Mucosa of descending colon (tissue), 3 donors: ENCODE measurements at places on chromosomes 12 and 14.

GRCh38 chr12:105725054-105725453 is 394.6 kb downstream of the C12orf75 start:
- no peak for DNase-seq

DNA sequence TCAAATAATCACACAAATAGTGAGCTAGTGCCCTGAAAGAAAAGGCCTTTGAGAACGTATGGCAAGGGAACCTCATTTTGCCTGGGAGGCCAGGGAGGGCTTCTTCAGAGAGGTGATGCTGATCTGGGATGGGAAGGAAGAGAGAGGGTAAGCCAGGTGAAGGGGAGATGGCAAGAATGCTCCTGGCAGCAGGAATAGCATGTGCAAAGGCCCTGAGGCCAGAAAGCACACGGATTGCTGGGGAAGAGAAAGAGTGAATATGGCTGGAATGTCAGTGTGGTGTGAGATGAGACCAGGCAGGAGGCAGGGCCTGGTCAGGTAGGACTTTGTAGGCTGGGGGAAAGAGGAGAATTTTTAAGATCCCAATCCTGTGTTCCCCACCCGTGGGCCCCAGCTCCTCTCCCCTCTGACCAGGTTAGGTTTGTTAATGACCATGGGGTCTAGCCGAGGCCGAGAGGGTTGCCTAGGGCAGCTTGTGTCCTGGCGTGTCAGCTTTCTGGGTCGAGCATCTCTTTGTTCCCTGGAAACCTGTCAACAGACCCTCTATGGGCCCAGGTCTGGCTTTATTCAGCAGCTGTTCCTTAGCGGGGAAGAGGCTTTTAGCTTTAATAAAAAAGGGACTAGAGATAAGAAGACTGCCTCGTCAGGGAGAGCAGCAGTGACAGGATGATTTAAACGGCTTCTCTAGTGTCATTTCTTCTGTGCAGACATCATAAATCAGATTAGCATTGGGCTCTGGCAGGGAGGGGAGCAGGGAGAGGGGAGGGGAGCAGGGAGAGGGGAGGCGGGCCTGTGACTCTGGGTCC is 123.4 kb downstream of the ADCK1 start:
- DNase-seq = no peak

- no peak for DNase-seq
Measured at GRCh38 chr12:112161711-112162110, 36.4 kb downstream of the TRAFD1 start.

- DNase-seq = no peak
Measured at GRCh38 chr14:54675236-54676128, 108.6 kb downstream of the SAMD4A start.

DNA sequence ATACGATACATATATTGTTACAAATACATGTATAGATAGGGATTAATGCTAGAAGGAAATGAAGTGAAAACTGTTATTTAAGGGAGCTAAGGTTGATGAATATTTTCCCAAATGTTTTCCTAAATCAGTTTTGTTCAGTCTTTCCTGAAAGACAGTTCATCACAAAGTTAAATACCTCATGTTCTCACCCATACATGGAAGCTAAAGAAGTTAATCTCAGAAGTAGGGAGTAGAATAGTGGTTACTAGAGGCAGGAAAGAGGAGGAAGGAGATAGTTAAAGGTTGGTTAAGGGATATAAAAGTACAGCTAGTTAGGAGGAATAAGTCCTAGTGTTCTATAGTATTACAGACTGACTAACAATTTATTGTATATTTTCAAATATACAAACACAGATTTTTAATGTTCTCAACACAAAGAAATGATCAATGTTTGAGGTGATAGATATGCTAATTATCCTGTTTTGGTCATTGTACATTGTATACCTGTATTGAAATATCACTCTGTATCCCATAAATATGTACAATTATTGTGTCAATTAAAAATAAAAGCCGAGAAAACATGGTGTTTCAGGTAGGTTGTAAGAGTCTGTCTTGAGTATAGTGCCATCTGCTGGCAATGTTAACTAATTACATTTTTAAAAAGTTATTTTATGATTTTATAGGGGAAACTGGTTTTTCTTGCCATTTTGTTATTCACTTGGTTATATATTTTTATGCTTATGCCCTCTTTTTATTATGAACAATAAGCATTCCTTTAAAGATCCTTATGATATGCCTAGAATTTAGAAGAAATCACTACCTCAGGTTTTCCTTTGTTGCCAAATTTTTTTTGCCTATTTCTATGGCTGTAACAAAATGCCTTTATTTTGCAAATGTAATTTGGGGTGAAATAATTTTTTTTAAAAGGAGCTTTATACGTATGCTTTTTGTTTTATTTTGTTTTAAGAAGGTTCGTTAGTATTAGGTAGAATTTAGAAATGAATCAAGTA is 26.9 kb downstream of the ZDHHC17 start:
- no peak for DNase-seq

- no peak for DNase-seq
Measured at GRCh38 chr14:64844272-64844671, 35.4 kb downstream of the SPTB start.

GRCh38 chr12:25001311-25001710 is 52.4 kb upstream of the BCAT1 start:
- no peak for DNase-seq

GRCh38 chr14:100655741-100656085 is 68.5 kb upstream of the BEGAIN start:
- DNase-seq = no peak

GRCh38 chr14:98721061-98721460 is 550.9 kb downstream of the BCL11B start:
- DNase-seq = no peak

DNA sequence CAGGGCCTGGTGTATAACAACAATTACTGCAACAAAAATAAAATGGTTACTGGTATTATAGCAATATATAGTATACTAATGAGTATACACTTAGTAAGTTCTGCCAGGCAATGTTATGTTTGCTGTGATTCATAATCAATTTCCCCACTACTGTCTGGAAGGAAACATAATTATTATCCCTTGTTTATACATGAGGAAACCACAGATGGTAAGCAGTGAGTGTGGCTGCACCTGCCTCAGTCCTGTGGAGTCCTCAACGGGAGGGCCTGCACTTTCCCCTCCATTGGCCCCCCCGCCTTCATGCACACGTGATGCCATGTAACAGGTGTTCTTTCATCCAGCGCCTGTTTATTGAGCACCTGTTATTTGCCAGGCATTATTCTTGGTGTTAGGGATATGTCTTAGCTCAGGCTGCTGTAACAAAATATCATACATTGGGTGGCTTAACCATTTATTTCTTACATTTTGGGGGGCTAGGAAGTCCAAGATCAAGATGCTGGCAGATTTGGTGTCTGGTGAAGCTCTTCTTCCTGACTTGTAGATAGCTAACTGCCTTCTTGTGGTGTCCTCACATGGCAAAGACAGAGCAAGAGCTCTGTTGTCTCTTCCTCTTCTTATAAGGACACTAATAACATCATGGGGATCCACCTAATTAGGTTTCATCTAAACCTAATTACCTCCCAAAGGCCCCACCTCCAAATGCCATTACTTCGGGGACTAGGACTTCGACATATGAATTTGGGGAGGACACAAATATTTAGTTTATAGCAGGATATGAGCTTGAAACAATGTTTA is 59.5 kb upstream of the CHGA start:
- DNase-seq = peak; percentile 39

DNA sequence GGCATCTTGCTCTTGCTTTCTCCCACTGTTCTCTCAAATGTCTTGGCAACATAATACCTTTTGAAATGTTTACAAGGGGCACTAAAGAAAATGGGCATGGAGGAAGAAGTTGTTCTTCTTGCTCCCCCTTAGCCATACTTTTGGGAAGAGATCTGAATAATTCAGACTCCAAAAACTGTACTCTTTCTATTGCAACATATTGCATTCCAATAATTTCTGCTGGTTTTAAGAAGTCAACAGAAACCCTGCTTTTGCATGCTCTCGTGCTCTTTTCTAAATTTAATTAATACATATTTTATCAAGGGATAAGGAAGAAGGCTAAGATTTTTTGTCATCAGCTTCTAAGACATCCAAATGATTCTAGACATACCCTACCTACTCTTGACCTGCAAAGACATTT is 409.9 kb upstream of the SOX5 start:
- DNase-seq = no peak

DNA sequence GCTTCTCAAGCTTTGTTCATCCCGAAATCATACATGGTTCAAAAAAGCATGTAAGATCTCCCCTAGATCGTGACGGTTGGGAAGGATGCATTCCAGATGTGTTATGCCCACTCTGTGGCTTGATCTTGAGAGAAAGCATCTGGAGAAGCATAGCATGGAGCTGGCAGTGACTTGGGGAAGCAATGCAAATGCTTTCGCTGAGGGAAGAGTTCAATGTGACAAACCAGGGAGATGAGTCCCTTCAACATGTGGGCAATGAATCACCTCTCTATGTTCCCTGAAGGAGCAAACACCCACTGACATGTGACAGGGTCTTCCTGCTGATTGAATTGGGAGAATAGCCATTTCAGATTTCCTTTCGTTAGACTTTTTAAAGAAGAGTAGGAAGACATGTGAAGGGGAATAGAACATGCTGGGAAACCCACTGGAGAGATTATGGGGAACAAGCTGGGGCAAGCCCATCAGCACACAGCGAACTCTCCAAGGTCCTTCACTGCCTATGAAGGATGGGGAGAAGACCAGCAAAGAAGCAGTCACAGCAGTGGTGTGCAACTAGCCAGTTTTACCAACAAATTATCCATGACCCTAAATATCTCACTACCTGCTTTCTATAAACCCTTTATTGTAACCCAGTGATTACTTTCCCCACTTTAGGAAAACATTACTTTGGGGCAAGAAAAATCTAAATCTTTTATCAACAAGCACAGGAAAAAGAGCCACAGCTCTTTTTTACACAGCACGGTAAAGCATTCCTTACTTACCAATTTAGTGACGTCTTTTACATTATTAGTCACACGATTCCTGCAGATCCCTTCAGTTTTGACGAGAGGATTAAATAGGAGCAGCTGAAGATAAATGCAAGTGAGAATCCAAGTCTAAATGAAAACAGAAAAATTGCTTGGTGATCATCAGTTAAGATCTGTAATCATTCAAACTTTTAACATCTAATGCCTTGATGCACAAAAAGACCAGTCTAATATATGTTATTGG is 35.0 kb downstream of the KITLG start:
- no peak for DNase-seq

DNA sequence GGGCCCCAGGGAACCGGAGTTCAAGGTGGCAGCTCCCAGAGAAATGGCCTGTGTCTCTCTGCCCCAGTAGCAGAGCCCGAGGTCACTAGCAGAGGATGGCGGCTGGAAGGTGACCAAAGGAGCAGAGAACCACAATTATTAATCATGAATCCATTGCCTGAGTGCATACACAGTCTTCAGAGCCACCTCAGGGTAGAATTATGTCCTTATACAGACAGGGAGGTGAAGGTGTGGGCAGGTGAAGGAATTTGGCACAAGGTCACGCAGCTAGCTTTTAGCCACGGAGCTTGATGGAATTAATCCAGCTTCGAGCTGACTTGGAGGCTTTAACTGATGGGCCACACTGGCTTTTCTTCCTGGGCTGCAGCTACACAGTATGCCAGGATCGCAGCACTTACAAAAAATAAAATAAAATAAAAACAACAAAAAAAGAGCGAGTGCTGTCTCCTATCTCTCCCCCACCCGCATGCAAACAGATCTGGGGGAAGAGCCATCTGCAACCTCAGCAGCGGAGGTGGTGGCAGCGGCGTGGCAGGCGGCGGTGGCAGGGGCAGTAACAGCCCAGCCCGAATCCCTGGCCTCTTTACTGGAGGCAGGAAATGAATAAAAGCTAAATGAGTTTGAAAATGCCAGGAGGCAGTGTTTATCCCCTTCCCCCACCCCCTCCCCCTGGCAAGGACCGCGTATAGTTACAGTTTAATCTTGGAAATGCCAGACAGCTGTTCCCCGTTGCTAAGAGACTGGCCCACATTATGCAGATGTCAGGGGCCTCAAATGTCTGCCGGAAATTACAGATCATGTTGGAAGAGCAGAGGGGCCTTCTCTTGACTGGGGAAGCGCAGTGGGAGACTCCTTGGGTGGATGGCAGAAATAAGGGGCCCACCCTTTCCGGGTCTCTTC is 93.5 kb downstream of the LRRC74A start:
- peak; percentile 62 for DNase-seq

DNA sequence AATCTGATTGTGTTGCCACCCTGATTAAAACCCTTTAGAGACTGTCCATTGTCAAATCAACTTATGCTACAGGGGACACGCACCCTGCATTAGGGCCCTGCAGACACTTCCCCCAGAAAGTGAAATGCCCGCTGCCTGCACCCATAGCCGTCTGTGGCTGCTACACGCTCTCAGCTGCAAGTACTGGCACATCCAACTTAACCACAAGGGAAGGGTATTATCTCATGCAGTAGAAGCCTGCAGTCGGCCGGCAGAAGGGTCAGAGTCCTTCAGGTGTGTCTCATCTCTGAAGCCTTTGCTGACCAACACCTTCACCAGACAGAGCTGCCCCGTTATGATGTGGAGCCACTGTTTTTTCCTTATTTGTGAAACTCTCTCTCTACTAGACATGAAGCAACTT is 20.8 kb downstream of the CFAP251 start:
- DNase-seq = peak; percentile 24

- DNase-seq = no peak
Measured at GRCh38 chr12:54858562-54858961, 4.2 kb downstream of the MUCL1 start.

DNA sequence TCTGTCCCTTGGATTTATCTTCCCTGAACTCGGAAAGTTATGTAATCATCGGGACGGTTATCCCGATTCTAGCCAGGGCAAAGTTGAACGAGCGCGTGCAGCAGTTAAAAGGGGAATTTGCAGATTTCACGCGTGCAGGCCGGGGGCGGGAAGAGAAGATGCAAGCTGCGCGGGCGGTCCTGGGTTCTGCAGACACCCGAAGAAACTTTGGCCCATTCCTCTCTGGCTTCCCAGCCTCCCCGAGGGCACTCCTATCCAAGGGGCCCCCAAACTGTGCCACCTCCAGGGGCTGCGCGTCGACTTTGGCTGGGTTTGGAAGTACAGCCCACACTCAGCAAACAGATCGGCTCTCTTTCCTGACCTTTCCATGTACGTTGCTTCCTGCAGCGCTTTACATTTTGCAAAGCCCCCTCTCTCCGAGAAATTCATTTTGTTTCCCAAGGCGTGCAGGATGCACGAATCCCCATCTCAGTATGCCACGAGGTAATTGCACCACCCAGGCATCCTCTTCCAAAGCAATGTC is 941 bp upstream of the PPP1CC start:
- peak; percentile 73 for DNase-seq

GRCh38 chr12:112401054-112401453 is 8.4 kb downstream of the RPL6 start:
- DNase-seq = no peak

GRCh38 chr14:45252366-45253069 is 484 bp downstream of the MIS18BP1 start:
- no peak for DNase-seq

DNA sequence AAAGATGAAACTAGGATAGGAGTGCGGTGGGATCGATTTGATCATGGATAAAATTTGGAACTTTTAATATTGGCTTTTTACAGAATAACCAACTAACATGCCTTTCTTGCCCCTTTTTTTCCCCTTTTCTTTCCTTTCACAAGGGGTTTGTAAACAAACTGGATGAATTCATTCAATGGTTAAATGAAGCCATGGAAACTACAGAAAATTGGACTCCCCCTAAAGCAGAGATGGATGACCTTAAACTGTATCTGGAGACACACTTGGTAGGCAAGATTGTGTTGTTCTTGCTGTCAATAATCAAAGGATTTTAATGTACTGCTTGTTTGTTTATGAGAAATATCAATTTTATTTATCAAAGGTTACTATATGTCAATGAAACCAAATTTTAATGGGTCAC is 247.9 kb downstream of the AKAP6 start:
- no peak for DNase-seq

- no peak for DNase-seq
Measured at GRCh38 chr12:107488666-107489065, 196.9 kb upstream of the PWP1 start.
